Stimulated activated CD8-positive, alpha-beta memory T cell treated with anti-CD3 and anti-CD28 coated beads, Interleukin-7, amount 100 ng/mL, for 48 hours (primary cell): ENCODE measurements at places on chromosomes 4 and X.

DNA sequence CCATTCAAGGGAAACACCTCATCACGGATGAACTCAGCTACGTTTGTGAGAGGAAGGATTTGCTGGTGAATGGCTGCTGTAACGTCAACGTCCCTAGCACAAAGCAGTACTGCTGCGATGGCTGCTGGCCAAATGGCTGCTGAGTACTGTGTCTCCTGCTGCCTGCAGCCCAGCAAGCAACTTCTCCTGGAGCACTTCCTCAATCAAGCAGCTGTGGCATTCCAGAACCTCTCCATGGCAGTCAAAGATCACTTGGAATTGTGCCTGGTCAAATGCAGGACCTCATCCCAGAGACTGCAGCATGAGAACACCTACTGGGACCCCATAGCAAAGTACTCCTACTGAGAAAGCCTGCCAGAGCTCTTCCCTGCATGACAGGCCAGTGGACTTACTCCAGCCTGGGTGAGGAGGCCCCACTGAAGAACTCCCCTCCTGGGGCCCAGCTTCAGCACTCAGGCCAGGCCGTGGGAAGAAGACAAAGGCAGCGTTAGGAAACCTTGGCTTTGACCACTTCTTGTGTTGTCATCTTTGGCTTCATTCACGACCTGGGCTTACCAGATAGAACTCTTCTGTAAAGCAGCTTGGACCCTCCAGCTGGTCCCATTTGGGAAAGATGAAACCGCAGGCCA lies 244.3 kb downstream of the RBMX2 start:
- no peak for DNase-seq

GRCh38 chrX:37509349-37509748 lies 62.1 kb upstream of the LANCL3 start:
- no peak for DNase-seq

DNA sequence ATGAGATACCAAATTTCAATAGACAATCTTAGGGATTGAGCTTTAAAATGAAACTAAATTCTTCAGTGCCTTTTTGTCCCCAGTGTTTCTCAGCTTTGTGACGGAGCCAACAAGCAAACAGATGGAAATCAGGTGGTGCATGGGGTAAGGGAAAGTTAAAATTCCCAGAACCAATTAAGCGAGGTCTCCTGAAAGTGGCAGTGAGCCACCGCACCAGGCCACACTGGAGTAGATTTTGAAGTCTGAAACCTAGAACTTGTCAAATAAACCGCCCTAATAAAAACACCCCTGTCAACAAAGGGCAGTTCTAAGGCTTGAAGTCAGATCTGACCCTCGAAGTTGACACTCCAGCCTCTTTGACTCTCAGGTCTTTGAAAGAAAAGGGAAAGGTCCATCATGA lies 40.6 kb upstream of the DYNLT3 start:
- no peak for DNase-seq

DNA sequence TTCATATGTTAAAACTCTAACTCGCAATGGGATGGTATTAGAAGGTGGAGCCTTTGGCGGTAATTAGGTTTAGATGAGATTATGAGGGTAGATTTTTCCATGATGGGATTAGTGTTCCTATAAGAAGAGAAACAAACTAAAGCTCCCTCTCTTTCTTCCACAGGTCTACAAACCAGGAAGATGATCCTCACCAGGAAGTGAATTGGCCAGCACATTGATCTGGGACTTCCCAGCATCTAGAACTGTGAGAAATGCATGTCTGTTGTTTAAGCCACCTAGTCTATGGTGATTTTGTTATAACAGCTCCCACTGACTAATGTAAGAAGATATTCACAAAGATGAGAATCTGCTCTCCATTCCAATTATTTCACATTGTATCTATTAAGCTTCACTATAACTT lies 2266.9 kb downstream of the PCDH7 start:
- DNase-seq: no peak

DNA sequence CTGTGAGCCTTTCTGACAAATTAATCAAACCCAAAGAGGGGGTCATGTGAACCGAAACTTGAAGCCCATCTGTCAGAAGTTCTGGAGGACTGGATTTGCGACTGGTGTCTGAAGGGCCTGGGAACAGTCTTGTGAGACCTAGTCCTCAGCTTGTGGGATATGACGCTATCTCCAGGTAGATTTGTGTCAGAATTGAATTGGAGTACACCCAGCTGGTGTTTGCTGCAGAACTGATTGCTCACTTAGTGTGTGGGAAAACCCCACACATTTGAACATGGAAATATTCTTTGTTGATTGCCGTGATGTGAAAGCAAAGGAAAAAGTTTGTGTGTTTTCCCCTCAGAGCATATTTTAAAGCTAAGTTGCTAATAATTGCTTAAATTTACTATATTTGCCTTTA lies 30.3 kb upstream of the TMSB15B start:
- DNase-seq: no peak

- no peak for DNase-seq
Measured at GRCh38 chr4:79184476-79184875, 141.4 kb downstream of the NAA11 start.

- no peak for DNase-seq
Measured at GRCh38 chr4:144179152-144179739, 38.7 kb upstream of the GYPA start.

- DNase-seq: no peak
Measured at GRCh38 chr4:24211856-24212255, 322.0 kb upstream of the PPARGC1A start.

- no peak for DNase-seq
Measured at GRCh38 chr4:170887396-170887795, 797.6 kb upstream of the AADAT start.

- no peak for DNase-seq
Measured at GRCh38 chr4:154315741-154316140, 175.9 kb downstream of the DCHS2 start.

- DNase-seq: no peak
Measured at GRCh38 chrX:150547375-150548115, 20.9 kb upstream of the MTM1 start.

- no peak for DNase-seq
Measured at GRCh38 chr4:145827885-145828284, 110.7 kb downstream of the ZNF827 start.

- no peak for DNase-seq
Measured at GRCh38 chrX:119389871-119390501, 9.2 kb upstream of the SLC25A43 start.

GRCh38 chr4:101155368-101155767 lies 192.0 kb downstream of the PPP3CA start:
- DNase-seq: no peak

DNA sequence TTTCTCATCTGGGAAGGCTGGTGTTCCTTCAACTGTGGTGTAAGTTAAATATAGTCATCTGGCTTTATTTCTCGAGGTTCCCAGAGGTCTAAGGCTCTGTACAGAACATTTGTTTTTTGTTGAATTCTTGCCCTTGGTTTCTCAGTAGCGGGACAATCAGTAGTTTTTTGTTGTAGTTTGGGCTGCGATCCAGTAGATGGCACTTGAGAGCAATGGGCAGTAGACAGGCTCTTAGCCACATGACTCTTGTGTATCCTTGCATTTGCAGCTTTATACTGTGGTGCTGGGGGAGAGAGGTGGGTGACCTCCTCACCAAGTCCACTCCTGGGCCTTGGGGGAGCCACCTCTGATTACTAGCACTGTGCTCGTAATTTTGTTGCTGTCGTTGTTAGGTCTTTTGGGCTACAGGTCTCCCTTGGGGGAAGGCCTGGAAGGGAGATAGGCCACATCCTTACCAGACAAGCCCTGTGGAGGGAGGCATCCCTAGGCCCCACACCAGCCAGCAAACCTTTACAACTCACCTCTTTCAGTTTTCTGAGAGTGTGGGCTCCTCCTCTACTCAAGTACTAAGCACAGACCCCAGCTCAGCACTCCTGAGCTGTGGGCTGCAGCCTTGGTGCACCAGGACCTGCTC lies 8.1 kb downstream of the ETDB start:
- no peak for DNase-seq

DNA sequence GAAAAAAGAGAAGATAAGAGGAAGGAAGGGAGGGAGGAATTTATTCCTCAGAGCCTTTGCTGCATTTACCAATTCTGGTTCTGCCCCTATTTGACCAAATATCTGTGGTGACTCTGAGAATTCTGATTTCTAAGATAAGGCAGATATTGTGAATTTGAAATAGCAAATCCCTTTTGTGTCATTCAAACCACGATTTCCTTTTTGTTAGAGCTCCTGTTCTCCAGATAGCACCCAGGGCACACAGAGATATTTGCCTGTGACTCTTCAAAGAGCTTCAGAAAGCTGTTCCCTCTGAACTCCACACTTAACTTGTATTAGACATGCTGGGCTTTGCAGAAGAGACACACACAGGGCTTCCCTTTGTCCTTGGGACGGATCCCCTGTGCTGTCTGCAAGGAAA lies 272.2 kb downstream of the DHRSX start:
- no peak for DNase-seq
